ENCODE measurements at places on chromosomes 4 and X.

DNA sequence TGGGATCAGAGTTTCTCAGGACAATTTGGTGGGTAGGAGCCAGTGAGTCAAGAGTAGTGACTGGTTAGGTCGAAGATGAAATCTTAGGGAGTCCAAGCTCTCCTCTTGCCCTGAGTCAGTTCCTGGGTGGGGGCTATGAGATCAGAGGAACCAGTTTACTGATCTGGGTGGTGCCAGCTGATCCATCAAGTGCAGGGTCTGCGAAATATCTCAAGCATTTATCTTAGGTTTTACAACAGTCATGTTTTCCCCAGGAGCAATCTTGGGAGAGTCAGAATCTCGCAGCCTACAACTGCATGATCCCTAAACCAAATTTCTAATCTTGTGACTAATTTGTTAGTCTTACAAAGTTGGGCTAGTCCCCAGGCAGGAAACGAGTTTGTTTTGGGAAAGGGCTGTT, 1833.2 kb upstream of the PCDH7 start:
- DNase-seq: peak; percentile 49

GRCh38 chr4:40957281-40957680, 207.5 kb downstream of the NSUN7 start:
- DNase-seq: peak; percentile 19

GRCh38 chr4:84167564-84167963, 331.5 kb downstream of the NKX6-1 start:
- DNase-seq: no peak

GRCh38 chr4:121091941-121092340, 19.6 kb upstream of the NDNF start:
- DNase-seq: no peak

DNA sequence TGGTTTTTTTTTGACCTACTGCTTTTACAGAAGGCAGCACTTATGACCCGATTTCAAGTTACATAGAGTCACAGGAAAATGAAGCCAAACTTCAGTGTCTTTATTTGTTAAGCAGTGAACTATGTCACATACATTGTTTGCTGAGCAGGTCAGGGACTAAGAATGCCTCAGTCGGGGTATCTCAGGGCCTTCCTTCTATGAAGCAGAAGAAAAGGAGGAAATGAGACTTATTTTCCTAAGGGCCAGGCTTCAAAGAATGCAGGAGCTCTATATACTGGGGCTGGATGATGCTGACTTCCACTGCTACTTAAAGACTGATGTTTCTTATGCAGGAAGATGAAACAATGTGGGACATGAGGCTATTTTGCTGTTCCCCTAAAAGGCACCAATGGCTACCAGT, 558.4 kb upstream of the IGFBP7 start:
- no peak for DNase-seq

DNA sequence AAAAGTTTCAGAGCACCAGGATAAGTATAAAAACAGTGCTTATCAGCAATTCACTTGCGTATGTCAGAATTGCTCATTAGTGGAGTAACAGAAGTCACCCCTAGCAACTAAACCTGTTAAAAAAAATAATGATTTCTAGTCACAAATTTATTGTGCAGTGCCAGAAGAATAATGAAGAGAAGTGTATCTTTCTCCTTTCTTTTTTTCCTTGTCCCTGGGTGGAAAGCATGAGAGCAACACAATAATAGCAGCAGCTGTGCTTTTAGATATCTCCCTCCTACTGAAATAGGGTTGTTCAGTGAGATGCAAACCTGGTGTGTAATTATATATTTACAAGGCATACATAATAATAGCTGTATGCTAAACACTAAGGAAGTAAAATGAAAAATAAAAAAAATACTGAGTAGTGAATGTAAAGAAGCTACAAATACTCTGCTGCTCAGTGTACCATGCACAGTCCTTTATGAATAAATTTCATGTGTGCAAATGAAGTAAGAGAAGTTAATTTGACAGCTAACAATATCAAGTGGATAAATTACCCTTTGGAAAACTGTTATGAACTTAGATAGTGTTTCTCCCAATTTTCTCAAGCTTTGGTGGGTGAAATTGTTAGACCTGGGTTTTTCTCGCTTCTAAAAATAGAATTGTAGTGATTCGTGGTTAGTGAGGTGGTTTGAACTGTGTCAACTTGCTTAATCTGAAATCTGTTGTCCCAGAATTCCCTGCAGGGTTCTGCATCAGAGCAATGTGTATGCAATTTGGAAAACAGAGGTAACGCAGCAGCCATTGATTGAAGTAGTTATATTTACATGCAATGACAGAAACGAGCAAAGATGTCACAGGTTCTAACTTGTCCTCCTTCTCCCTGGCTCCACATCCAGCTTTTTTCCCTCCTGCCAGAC, 125.7 kb upstream of the NDST3 start:
- DNase-seq: no peak

DNA sequence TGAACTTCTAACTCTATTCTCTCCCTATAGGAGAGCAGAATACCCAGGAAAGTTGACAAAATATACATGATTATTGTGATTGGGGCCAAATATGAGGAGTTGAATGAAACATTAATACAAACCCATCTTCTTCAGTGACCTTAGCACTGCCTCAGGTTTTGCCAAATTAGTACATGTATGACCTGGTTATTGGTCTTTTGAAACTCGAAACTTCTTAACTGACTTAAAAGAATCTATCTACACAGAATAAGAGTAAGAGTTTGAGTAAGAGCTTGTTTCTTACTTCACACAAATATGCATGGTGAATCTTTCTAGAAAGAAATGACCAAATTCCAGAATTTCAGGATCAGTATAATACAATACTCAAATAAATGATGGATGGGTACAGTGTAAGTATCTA, 213.0 kb upstream of the GK2 start:
- DNase-seq: no peak

GRCh38 chr4:26238778-26239679, 81.8 kb upstream of the RBPJ start:
- peak; percentile 83 for DNase-seq

DNA sequence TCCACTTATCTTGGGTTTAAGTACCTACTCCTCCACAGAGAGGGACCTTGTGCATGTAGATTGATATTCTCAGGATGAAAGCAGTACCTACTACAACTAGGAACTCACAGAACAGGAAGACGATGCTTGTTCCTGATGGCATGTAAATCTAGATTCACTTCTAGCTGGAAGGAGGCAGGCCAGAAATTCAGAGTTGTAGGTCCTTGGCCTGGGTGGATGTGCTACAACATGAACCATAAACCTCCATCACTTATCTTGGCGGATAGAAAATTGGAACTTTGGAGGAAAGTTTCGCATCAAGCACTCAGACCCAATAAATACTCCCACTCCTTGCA, 9.3 kb upstream of the SMIM20 start:
- DNase-seq: no peak

GRCh38 chr4:40234519-40235039, 37.7 kb downstream of the RHOH start:
- no peak for DNase-seq

DNA sequence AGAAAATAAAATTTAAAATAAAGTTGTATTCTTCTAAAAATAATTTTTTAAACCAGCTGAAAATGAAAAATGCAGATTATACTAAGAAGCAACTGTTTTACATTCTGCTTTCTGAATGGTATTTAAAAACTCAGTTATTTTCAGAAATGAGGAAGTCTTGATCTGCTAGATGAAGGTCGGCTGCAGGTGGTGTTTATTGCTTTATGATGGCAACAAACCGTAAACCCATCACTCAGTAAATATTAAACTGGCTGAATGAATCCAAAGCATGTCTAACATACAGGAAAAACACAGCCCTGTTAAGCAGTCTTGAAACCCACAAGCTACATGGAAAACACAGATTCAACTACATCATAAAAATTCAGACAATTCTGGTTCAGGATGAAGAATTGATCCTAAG, 29.3 kb downstream of the DYNLT3 start:
- no peak for DNase-seq

GRCh38 chr4:140989944-140990343, 143.3 kb downstream of the RNF150 start:
- DNase-seq: no peak

DNA sequence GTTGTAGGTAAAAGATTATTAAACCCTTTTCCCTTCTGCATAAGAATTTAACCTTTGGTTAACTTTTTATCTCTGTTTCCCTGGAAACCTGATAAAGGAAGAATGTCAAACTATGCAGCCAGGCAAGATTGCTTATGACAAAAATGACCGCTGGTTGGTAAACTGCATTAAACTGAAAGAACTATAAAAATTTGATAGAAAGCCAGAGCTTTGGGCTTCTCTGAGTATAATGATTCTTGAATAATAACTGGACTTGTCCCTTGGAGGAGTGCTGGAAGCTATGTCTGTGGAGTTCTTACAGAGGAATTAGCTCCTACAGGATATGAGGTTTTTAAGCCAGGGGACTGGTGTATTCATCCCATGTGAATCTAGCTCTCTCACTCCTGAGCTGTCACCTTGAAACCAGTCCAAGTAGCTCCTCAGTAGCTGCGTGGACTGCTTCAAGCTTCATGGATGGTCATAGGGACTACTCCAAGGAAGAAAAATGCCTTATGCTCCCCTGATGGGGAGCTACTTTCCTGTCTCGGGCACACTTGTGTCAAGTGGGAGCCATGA, 52.0 kb downstream of the RASL11B start:
- peak; percentile 69 for DNase-seq

DNA sequence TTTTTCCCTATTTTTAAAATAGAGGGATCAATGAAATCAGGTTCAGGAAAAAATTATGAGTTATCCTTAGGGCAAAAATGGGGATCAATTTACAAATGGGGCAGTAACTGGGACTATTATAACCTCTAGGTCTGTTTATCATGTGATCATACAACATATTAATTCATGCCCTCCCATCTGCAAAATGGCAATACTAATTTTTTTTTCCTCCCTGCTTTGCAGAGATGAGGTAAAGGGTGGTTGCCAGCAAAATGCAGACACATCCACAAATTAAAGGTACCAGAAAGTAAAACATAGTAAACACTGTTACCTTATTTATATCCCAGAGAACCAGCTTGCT, 467 bp downstream of the HSD17B11 start:
- DNase-seq: no peak

All from EH (cell line).